Left lung (tissue), 14 donors: ENCODE measurements at places on chromosomes 16 and 17. TPM values are rescaled to one million over a fixed set of nuclear protein-coding genes. Genes with fewer than 3 reads are reported as not detected.

CFAP97D1 gene
- total RNA-seq, result not detected

CCL17 gene
- 6.4 TPM for total RNA-seq

NPIPA1 gene
- 79.2 TPM for total RNA-seq

SLC5A2 gene
- total RNA-seq, result 1.4 TPM

CES1 gene
- total RNA-seq, result 62.3 TPM

DNA sequence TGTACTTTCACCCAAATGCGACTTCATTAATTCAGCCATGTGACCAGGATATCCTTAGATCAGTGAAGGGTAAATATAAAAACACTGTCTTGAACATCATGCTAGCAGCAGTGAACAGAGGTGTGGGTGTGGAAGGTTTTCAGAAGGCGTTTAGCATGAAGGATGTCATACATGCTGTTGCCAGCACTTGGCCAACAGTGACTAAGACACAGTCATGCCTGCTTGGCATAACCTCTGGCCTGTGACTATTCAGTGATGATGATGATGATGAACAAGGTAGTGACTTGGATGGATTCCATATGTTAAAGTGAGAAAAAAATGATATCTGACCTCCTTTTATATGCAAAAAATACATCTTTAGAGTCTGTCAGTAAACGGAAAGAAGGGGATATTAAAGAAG lies 97.9 kb downstream of the MAP2K4 start:
- no peak overlapping the region for H3K27ac ChIP-seq
- DNase-seq, result no peak
- H3K4me3 ChIP-seq, result no peak overlapping the region
- H3K36me3 ChIP-seq, result no peaks in the 10 kb centered on the region
- H3K27me3 ChIP-seq, result no peaks in the 10 kb centered on the region

- H3K27ac ChIP-seq, result no peak overlapping the region
- peaks cover 14% of the 10 kb centered on the region for H3K27me3 ChIP-seq
- DNase-seq, result no peak
- H3K4me3 ChIP-seq, result no peak overlapping the region
Observed at GRCh38 chr16:73060892-73061490, 13.1 kb upstream of the ZFHX3 start.

DNA sequence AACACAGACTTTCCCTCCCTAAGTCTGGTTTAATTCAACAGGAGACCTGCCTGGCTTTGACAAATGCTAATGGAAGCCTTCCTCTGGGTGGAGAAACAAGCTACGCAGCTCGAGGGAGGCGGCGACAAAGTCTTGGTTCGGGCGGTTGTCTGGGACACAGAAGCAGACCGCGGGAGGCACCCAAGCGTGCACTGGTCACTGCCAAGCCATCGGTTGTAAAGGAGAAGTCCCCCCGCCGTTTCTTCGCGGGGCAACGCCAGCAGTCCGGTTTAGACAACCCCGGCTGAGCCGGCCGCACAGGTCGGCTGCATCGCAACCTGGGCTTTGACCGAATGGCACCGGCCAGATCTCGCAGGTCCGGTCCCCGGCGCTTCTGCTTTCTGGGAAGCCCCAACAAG lies 586 bp downstream of the GLYR1 start:
- peak overlapping the region; percentile 99 for H3K4me3 ChIP-seq
- peaks cover 41% of the 10 kb centered on the region for H3K36me3 ChIP-seq
- H3K27me3 ChIP-seq, result no peaks in the 10 kb centered on the region
- H3K27ac ChIP-seq, result peak overlapping the region; percentile 95
- H3K4me1 ChIP-seq, result peaks cover 58% of the 10 kb centered on the region

DNA sequence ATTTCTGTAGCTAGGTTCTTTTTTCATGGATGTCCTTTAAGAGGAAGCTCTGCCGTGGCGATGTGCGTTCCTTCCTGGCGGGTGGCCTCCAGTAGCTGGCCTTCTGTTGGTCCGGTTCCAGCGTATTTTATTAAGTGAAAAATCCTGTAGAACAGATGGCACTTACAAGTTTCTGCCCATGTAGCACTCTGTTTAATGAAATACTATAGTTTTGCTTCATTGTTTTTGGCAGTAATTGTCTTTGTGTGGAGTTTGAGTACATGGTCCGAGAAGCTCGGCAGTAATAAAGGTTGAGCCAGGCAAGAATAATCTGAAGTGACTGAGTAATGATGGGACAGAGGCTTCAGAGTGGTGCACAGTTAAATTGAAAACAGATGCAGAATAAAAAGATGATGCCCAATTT lies 20.4 kb downstream of the USP10 start:
- H3K36me3 ChIP-seq, result peaks cover 7% of the 10 kb centered on the region
- H3K4me3 ChIP-seq, result no peak overlapping the region
- peaks cover 15% of the 10 kb centered on the region for H3K4me1 ChIP-seq
- peak; percentile 50 for DNase-seq
- no peak overlapping the region for H3K27ac ChIP-seq

GRCh38 chr16:11032000-11032921 lies 87.9 kb downstream of the CLEC16A start:
- no peaks in the 10 kb centered on the region for H3K27me3 ChIP-seq
- H3K36me3 ChIP-seq, result peaks cover 82% of the 10 kb centered on the region
- no peak for DNase-seq
- H3K4me1 ChIP-seq, result no peaks in the 10 kb centered on the region
- H3K27ac ChIP-seq, result no peak overlapping the region

- H3K27me3 ChIP-seq, result no peaks in the 10 kb centered on the region
- DNase-seq, result peak; percentile 36
- H3K27ac ChIP-seq, result no peak overlapping the region
Observed at GRCh38 chr16:72532906-72533410, 361.0 kb upstream of the PMFBP1 start.

DNA sequence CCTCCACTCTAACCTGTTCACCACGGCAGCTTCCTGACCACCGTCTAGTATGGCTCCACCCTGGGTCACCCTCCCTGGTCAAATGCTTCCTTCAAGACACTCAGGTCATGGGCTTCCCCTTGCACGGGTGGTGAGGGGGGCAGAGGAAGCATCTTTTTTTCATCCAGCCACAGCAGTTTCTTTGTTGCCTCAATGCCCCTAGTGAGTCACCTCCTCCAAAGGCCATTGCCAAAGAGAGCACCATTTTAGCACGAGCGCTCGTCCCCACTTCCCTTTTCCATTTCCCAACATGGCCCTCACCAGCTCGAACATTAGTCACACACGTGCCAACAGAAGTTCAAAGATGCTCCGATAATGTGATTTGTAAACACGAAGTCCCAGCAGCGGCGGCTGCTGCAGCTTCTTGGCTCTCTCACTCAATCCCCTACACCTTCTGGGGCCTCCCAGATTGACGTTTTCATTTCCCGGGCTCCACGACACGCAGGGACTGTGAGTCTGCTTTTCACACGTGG lies 134.6 kb downstream of the GAS7 start:
- peaks cover 62% of the 10 kb centered on the region for H3K4me1 ChIP-seq
- no peak overlapping the region for H3K4me3 ChIP-seq
- peak overlapping the region; percentile 13 for H3K27ac ChIP-seq
- peaks cover 6% of the 10 kb centered on the region for H3K27me3 ChIP-seq

DNA sequence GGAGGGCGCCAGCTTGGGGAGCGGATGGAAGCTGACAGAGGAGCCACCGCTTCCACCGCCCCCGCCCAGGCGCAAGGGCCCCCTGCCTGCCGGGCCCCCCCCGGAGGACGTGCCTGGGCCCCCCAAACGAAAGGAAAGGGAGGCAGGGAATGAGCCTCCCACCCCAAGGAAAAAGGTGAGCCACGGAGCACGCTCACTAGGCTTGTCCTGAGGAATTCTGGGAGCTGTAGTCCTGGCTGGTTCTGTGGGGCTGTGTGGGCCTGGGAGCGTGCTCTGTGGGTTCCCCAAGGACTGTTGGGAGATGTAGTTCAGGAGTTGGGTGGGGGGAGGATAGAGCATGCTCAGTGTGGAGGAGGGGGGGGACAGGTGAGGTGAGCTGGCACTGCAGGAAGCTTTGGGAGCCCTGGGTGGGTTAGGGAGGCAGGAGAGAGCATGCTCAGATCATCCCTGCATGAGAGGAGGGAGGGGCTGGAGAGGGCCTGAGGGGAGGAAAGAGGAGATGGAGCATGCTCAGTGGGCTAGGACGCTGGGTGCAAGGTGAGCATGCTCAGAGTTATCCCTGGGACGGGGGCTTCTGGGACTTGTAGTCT lies 4.5 kb downstream of the FBXL19 start:
- H3K4me3 ChIP-seq, result no peak overlapping the region
- H3K27ac ChIP-seq, result no peak overlapping the region
- H3K4me1 ChIP-seq, result peaks cover 14% of the 10 kb centered on the region
- no peaks in the 10 kb centered on the region for H3K27me3 ChIP-seq

- DNase-seq, result no peak
- peak overlapping the region; percentile 70 for H3K27ac ChIP-seq
- H3K36me3 ChIP-seq, result no peaks in the 10 kb centered on the region
- no peaks in the 10 kb centered on the region for H3K27me3 ChIP-seq
Observed at GRCh38 chr16:8632675-8633182, 11.2 kb downstream of the METTL22 start.

GRCh38 chr17:82835122-82835521 lies 4.7 kb downstream of the ZNF750 start:
- no peak for DNase-seq
- H3K27me3 ChIP-seq, result no peaks in the 10 kb centered on the region
- H3K4me1 ChIP-seq, result peaks cover 11% of the 10 kb centered on the region
- no peaks in the 10 kb centered on the region for H3K36me3 ChIP-seq
- H3K4me3 ChIP-seq, result no peak overlapping the region
- no peak overlapping the region for H3K27ac ChIP-seq

- H3K27ac ChIP-seq, result no peak overlapping the region
- no peak overlapping the region for H3K4me3 ChIP-seq
- H3K36me3 ChIP-seq, result no peaks in the 10 kb centered on the region
- no peaks in the 10 kb centered on the region for H3K27me3 ChIP-seq
- peaks cover 40% of the 10 kb centered on the region for H3K4me1 ChIP-seq
- no peak for DNase-seq
Observed at GRCh38 chr17:35073991-35074627, 10.6 kb upstream of the RFFL start.

DNA sequence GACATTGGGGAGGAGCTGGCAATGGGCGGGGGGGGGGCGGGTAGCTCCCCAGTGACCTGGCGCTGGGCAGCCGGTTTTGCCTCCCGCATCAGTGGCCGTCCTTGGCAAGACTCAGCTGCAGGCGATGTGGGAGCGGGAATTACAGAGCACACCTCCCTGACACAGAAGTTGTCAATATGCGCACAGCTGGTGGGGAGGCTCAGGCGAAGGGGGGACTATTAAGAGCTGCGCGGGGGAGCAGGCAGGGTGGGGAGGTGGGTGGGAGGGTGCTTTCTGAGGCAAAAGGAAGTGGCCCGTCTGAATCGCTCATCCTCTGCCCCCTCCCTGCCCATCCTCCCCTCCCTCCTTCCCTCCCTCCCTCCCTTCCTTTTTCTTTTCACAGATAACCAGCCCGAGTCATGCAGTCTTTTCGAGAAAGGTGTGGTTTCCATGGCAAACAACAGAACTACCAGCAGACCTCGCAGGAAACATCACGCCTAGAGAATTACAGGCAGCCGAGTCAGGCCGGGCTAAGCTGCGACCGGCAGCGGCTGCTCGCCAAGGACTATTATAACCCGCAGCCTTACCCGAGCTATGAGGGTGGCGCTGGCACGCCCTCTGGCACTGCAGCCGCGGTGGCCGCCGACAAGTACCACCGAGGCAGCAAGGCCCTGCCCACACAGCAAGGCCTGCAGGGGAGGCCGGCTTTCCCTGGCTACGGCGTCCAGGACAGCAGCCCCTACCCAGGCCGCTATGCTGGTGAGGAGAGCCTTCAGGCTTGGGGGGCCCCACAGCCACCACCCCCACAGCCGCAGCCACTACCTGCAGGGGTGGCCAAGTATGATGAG lies 44.0 kb downstream of the SREBF1 start:
- no peak for DNase-seq
- peaks cover 20% of the 10 kb centered on the region for H3K4me1 ChIP-seq
- no peaks in the 10 kb centered on the region for H3K27me3 ChIP-seq
- H3K36me3 ChIP-seq, result peaks cover 49% of the 10 kb centered on the region
- H3K27ac ChIP-seq, result no peak overlapping the region
- H3K4me3 ChIP-seq, result no peak overlapping the region

GRCh38 chr16:35565626-35566025 lies 2106.2 kb downstream of the TP53TG3F start:
- H3K4me3 ChIP-seq, result no peak overlapping the region
- H3K4me1 ChIP-seq, result no peaks in the 10 kb centered on the region
- no peaks in the 10 kb centered on the region for H3K27me3 ChIP-seq
- no peaks in the 10 kb centered on the region for H3K36me3 ChIP-seq

DNA sequence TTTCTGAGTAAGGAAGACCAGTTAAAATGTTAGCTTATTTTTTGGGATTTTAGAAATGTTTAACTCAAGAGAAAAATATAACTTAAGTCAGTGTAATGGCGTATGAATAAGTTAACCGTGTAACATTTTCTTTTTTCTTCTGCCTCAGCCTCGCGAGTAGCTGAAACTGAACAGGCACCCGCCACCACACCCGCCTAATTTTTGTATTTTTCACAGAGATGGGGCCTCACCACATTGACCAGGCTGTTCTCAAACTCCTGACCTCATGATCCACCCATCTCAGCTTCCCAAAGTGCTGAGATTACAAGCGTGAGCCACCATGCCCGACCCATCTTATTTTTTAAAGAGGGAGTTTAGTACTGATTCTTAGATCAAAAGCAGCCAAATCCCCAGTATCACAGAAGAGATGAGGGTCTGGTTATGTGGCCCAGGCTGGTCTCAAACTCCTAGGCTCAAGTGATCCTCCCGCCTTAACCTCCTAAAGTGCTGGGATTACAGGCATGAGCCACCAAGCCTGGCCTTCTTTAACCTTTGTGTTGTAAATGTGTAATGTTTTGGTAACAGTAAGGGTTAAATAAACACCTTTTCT lies 16.8 kb downstream of the PITPNC1 start:
- no peaks in the 10 kb centered on the region for H3K4me1 ChIP-seq
- DNase-seq, result no peak
- H3K4me3 ChIP-seq, result no peak overlapping the region

DNA sequence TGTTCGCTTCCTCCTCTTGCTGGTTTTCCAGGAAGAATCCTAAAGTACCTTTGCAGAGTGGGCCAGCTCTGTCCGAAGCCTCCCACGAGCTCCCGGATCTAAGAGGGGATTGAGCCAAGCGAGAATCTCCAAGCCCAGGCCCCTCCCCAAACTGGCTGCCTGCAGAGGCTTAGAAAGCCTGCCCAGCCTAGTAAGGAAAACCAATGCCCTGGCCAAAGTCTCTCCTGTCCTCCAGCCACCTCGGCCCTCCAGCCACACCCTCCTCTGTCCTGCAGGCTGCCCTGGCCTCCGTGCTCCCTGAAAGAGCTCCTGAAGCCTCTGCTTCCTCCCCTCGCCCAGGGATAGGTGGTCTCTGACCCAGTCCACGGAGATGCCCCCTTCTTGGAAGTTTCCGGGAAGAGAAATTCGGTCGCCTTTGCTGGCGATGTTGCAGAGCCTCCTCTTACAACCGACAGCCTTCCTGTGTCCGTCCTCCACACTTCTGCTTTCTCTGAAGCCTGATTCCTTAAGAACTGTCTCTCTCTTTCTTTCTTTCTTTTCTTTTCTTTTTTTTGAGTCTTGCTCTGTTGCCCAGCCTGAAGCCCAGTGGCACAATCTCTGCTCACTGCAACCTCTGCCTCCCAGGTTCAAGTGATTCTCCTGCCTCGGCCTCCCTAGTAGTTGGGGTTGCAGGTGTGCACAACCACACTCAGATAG lies 54.9 kb upstream of the TOB1 start:
- H3K27me3 ChIP-seq, result no peaks in the 10 kb centered on the region
- H3K4me1 ChIP-seq, result no peaks in the 10 kb centered on the region
- no peak overlapping the region for H3K4me3 ChIP-seq
- H3K27ac ChIP-seq, result no peak overlapping the region

GRCh38 chr17:5329784-5330557 lies 47.9 kb downstream of the RABEP1 start:
- H3K27me3 ChIP-seq, result no peaks in the 10 kb centered on the region
- no peak overlapping the region for H3K27ac ChIP-seq
- H3K36me3 ChIP-seq, result peaks cover 25% of the 10 kb centered on the region
- no peaks in the 10 kb centered on the region for H3K4me1 ChIP-seq
